BE2C (cell line): ENCODE measurements at places on chromosomes 3 and 15.
A peak's percentile ranks its signal among the peaks of the same experiment; 100 is the strongest.

DNA sequence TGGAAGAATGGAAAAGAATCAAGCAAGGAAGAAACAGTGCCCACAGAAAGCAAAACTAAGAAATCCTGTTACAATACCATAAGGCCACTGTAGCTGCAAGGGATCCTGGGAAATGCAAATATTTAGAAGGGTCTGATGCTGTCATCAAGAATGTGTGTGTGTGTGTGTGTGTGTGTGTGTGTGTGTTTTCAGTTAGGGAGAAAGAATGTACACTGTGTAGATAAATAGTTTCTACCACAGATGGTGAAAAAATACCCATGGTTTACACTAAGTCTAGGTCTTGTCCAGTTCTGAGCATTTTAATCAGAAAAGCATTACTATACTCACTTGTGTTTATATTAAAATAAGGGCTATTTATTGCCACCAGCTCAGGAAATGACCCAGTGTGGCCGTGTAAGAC, 355.0 kb downstream of the RBMS3 start:
- DNase-seq, result no peak

- DNase-seq, result no peak
These were observed 38.4 kb downstream of the SYNM start for GRCh38 chr15:99143242-99143641.

GRCh38 chr3:123154020-123154985, 47.4 kb upstream of the SEC22A start:
- no peak for DNase-seq

DNA sequence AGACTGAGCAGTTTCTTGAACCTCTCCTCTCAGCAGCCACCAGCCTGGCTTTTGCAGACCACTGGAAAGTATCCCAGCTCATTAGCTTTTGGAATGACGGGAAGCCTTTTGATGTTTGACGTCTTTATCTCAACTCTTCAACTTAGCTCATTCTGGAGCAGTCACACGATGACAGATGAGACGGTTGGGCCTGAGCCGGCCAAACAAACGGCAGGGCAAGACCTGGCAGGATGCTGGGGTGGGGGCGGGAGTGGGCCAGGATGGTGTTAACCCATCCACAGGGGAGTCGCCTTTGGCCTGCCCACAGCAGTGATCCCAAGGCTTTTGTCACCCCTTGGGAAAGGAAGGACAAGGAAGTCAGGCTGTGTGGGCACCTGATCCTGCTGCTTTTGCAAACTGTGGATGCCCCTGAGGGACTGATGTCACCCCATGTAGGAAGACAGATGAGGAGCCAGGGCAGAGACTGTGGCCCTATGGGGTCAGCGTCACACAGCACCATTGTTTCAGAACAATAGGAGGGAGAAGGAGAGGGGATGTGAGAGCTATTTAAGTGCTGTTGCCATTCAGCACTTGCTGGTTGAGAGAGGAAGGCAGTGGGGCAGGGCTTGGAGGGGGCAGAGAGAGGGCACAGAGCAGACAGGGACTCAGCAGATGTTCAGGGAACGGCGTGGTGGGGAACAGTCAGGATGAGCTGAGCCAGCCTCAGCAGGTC, 121.9 kb upstream of the CTDSPL start:
- DNase-seq, result no peak

DNA sequence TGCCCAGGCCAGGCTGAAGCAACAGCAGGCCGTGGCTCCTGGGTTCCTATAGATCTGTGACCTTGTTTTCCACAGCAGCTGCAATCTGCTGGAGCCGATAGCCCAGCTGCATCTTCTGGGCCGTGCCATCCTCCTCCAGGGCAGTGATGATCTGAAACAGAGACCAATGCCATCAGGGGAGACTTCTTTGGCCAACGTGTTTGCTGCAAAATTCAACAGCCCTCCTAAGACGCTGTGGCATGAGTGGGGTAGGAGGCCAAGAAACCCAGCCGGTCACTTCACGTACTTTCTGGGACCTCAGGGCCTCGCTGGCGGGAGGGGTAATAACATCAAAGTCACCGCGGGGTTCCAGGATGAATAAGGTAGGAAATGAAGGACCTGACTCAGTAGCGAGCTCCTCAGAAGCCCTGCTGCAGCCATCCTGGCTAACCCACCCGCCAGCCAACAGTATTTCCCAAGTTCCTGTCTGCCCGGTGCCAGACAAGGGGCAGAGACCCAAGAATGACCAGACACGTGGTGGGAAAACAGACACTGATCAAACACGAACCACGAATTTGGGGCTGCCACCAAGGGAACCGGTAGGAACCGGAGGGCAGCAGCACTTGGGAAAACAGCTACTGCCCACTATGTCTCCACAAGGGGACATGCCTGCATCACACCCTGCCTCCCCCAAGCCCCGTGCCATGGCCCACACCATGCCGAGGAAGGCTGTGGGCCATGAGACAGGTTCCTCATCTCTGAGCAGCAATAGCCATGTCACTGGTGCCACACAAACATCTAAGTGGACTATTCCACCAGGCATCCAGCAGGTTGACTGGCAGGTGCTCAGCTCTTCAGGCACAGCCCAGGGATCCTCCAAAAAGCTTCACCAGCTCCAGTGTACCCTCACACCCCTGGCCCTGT, 25.2 kb downstream of the PLXNB1 start:
- no peak for DNase-seq

- no peak for DNase-seq
These were observed 38.4 kb upstream of the THBS1 start for GRCh38 chr15:39542385-39543065.

GRCh38 chr3:51478630-51479029, 21.2 kb downstream of the DCAF1 start:
- DNase-seq, result no peak

DNA sequence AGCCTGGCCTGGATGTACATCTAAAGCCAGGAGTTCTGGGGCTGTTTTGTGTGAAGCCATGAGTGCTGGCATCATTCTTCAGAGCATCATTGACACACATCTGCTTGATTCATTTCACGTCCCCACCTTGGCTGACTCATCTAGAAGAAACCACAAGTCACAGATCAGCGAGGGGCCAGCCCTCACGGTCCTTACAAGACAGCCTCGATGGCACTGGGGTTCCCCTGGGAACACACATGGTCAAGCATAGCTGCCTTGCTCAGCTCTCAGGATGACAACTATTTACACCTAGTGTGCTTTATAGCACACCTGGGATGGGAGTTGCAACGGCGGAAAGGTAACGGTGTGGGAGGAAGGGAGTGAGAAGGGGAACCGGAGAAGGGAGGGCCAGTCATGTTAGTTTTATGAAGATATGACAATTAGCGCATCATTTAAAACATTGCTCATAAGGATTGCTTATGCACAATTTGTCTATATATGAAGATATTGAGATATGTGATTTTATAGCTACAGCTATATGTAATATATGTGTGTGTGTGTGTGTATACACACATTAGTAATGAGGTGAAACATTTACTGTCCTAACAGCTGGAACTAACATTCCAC, 227.1 kb downstream of the RPLP1 start:
- no peak for DNase-seq

- no peak for DNase-seq
These were observed 975.1 kb downstream of the ROBO1 start for GRCh38 chr3:78792733-78793132.

DNA sequence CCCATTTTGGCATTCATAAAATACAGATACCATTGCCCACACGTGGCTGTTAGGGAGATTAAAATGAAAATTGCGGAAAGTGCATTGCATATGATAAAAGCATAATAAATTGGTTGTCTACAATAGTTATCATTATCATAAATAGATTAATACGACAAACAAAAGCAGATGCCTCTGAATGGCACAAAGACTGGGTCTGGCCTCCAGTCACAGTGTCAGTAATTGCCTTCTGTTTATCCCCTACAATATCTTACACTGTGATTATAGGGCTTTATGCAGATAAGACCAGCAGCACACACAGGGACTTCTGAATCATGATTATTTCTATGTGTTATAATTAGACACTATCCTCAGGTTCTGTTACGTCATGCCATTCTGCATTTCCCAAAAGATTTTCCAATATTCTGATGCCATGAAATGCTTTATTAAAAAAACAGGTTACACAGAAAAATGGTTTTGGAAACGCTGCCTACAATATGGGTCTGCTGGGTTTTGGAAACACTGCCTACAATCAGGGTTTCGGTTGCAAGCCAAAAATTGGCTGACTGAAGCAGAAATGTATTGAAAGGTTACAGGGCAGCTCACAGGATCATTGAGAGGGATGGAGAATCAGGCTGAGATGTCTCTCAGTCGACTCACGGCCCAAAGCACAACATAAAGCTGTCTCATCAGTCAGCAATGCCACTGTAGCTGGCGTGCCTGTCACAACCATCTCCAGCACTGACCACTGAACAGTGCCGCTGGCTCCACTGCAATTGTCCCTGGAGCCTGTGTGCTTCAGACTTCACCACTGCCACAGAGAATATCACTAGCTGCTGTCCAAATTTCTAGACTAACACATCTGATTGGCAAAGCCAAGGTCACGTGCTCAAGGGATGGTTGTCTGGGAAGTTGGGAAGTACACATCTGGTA, 248.1 kb downstream of the ERC2 start:
- DNase-seq, result no peak

DNA sequence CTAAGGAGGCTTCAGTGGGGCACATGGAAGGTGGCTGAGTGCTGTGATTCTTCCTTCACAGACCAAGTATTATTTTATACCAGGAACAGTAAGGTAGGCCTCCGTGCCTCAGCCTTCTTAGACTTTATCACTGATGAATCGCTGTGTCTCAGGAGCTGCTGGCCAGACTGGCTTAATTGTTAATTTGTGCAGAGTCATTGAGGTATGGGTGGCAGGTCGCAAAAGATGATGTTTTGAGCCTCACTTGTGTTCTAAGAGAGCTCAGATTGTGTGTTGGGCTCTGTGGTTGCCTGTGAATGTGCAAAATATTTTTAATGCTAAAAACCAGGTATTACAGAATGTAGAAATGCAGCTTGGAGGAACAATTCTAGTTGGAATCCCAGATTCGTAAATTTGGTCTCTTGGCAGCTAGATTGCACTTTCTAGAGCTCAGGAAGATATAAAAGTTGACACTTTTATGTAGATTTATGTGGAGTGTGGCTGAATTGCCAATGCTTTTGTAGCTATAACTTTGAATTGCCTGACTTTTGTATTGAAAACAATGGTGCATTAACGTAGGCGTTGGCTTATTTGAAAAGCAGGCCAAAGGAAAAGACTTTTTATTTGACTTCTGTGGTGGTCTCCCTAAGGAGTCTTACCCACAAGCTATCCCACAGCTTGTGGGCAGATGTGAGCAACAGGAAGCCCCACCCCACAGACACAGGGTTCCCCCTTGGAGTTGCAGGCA, 53.4 kb downstream of the LARS2 start:
- DNase-seq, result no peak

- DNase-seq, result no peak
These were observed 203.6 kb downstream of the ROBO1 start for GRCh38 chr3:79564192-79564591.

- peak; percentile 7 for DNase-seq
These were observed 159.8 kb upstream of the LMCD1 start for GRCh38 chr3:8341821-8342247.

- no peak for DNase-seq
These were observed 326.1 kb downstream of the UNC13C start for GRCh38 chr15:54304321-54304720.

DNA sequence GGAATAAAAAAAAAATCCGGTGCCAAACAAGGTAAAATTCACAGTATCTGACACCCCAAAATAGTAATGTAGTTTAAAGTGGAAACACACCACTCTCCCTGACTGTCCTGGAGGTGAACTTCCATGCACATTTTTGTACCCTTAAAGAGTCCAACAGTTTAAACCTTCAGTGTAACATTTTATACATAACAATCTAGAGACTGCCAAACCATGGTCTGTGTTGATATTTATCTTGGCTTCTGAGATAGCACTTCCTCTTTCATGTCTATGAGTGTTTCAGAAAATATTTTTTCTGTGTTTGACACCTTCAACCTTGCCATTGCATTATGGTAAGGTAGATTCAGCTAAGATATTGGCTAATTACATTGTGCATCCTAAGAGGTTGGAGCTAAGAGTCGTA, 13.9 kb downstream of the TMEM45A start:
- DNase-seq, result no peak

DNA sequence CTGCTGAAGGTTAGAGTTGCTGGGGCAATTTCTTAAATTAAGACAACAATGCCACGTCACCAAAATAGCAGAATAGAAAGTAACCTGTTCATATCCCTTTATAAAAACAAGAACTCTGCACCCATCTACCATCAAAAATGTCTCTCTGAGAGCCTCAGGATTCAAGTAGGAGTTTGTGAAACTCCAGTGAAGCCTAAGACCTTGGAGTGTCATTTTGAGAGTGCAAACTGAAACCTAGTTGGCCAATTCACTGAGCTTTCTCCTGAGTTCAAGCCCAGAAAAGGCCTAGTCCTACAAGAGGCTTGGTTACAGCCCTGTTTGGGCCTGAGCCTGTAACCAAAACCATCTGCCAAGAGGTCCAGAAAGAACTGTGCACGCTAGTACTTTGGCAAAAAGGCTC, 335.1 kb downstream of the EFHB start:
- no peak for DNase-seq

DNA sequence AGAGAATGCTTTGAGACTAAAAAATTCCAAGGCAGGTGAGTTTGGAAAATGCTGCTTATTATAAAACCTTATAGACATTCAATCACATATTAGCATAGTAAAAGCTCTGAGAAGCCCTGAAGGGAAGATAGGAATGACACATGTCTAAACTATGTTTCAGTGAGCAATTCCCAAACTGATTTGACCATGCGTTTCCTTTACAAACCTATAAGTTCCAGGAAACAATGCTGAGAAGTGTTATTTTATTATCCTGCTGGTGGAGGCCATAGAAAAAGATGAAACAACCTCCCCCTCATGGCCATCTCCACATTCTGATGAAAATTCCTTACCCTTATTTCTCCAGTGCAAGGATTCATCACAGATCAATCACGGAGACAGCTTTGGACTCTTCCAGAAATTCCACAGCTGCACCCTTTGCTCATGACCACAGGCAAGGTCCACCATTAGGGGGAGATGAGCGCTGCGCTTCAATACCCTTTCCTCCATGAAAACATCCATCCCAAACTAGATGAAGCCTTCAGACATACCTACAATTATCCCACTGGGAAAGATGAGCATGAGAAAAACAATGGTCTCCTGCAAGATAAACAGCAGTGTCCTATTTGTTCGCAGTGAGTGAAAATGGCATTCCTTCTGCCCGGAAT, 372.1 kb downstream of the MAGI1 start:
- no peak for DNase-seq

- no peak for DNase-seq
These were observed 27.7 kb downstream of the SCG3 start for GRCh38 chr15:51709031-51709430.

GRCh38 chr15:58527573-58528187, 95.9 kb downstream of the LIPC start:
- no peak for DNase-seq

- no peak for DNase-seq
These were observed 618 bp downstream of the PARL start for GRCh38 chr3:183884097-183884426.

DNA sequence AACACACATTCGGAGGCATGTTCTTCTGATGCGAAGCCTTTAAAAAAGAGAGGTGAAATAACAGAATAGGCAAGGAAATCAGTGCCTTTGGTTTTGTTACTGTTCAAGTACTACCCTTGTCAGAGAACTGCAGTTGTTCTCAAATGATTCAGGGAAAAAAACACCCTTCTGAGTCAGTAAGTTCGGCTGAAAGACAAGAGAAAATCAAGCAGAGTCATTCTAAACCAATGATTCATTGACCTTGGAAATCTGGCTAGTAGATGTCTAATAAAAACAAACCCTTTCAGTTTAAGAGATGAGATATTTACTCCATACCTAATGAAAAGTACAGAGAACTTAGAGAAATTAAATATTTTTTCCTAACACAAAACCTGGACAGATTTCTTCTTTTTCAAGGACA, 72.7 kb upstream of the ABI3BP start:
- no peak for DNase-seq

GRCh38 chr3:18483226-18483625, 58.1 kb upstream of the SATB1 start:
- no peak for DNase-seq
